ENCODE measurements at places on chromosomes 3 and 15.

- DNase-seq, result no peak
Measured at GRCh38 chr3:189076449-189076848, 95.3 kb upstream of the TPRG1 start.

- DNase-seq, result no peak
Measured at GRCh38 chr3:158911586-158911985, 109.7 kb downstream of the MFSD1 start.

DNA sequence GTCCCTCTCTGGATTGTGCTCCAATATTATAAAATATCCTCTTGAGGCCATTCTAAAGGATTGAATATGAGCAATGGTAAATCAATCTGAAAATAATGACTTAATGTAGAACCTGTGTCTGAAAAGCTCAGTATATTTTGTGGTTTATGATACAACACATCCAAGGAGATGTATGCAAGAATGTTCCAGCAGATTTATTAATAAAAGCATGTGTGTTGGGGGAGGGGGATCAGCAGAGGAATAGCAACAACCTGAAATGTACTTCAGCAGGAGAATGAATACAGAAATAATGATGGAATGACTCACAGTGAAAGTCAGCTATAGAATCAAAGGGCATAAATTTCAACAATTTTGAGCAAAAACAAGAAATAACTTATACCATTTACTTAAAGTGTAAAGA, 56.7 kb upstream of the NUDT16 start:
- DNase-seq, result no peak

DNA sequence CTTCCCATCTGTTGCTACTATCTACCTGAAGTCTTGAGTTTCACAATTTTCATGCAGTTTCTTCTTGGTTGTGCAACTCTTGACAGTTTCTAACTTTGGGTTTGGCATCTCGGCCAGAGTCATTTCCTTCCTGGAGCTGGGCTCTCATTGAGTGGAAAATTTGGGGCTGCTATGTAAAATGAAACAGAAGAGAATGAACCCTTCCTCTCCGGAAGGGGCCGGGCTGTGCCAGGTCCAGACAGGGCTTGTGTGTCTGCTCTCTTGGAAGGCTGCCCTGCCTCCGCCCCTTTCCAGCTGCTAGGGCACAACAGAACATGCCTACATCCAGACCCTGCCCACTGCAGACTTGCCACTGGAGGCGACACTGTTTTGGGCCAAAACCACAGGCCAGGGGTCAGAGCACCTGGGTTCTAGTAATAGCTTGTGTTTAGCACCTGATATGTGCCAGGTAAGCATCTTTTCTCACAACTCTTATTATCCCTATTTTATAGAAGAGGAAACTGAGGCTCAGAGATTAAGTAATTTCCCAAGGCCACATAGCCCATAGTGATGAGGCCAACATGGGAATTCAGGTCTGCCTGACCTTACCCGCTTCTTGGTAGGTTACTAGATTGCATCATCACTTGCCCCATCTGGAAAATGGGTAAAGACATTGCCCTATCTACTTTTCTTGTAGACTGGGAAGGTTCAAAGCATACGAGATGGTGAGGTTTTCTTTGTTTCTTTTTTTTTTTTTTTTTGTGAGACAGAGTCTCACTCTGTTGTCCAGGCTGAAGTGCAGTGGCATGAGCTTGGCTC, 25.0 kb downstream of the IRAK2 start:
- DNase-seq, result peak; percentile 93

GRCh38 chr3:196989721-196990262, 21.2 kb upstream of the PIGZ start:
- peak; percentile 52 for DNase-seq

DNA sequence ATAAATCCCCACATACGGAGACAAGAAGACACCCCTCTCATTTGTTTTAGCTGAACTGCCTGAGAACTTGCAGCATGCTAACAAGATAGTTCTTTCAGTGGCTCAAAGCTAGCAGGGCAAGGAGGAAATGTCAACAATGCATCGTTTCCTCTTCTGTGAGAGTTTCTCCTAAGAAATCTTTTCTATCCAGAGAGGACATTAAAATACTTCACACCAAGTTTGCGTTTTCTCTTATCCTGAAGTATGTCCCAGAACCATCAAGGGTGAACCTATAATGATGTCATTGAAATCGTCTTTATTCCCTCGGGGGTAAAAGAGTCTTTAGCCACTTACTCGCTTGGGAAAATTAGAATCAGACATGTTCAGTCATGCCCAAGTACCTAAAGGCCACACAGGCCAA, 541.7 kb upstream of the MDFIC2 start:
- no peak for DNase-seq

DNA sequence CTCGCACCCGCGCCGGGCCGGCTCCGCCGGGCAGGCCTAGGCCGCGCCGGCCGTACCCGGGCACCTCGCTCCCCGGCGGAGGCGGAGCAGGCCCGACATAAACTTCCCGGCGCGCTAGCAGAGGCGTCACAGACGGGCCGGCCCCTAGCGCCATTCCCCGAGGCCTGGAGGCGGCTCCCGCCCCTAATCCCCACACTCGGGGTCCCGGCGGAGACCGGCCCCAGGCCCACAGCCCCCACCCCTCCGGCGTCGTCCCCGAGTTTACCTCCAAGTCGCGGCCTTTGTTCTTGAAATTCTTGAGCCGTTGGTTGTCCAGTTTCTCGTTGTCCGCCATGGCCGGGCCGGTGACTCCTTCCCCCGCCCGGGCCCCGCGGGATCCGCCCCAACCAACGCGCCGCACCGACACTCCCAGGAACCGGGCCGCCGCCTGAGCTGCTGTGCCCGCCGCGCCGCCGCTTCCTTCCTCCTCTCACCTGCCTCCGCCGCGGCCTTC, 376 bp downstream of the KPNA4 start:
- peak; percentile 73 for DNase-seq

DNA sequence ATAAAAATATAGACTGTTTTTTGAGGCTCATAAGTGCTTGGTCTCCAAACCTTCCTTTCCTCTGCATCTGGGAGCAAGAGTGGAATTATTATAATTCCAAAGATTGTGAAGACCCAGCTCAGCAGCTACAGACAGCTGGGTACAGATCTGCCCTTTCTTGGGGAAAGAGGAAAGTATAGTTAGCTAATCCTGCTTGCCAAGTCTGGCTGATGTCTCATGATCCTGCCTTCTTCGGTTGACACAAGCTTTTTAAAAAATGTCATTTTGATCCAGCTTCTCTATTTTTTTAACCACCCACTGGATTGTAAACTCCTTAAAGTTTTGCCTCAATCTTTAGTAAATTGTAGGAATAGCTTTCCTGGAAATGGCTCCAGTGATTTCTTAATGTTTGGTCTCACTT, 181.1 kb downstream of the LRTM1 start:
- DNase-seq, result no peak

DNA sequence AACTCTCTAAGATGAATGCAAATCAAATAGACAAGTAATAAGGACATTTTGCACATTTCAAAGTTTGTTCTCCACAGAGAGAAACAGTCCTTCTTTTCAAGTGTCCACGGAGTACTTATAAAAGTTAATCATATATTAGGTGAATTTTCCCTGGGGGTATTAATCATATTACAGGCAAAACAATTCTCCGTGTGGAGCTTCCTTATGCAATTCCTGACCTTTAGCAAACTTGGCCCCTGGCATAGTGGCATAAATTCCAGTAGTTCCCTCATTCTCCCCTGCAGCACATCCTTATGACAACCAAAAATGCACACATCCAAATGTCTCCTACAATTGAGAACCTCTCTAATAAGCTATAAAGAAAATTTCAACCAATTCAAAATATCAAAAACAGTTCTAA, 34.4 kb downstream of the FSIP1 start:
- no peak for DNase-seq

GRCh38 chr15:92636908-92637481, 18.6 kb downstream of the FAM174B start:
- no peak for DNase-seq

DNA sequence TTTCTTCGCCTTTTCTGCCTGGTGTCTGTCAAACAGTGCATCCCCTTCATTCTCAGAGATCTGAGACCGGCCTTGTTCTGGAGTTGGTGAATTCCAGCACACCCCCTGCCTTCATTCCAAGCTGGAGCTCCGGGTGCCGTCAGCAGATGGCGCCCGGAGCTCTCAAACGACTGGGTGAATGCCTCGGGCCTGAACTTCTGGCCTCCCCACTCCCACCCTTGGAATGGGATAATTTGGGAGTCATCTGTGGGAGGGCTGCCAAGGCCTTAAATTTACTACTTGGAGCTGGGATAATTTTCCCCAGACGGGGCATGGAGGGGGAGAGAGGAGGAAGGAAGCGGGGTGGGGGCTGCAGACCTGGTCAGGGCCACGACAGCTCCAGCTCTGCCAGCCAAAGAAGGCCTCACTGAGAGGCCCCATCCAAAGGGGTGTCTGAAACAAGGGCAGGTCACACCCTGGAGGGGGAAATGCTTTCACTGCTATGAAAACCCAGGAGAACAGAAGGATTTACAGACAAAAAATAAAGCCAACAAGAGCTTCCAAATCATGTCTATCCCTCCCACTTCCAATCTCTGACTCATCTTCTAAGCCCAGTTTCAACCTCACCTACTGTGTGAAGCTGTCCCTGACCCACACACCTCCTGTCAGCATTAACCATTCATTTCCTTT, 187.9 kb downstream of the OPA1 start:
- no peak for DNase-seq

GRCh38 chr3:130739848-130740247, 6.8 kb downstream of the PIK3R4 start:
- DNase-seq, result no peak

DNA sequence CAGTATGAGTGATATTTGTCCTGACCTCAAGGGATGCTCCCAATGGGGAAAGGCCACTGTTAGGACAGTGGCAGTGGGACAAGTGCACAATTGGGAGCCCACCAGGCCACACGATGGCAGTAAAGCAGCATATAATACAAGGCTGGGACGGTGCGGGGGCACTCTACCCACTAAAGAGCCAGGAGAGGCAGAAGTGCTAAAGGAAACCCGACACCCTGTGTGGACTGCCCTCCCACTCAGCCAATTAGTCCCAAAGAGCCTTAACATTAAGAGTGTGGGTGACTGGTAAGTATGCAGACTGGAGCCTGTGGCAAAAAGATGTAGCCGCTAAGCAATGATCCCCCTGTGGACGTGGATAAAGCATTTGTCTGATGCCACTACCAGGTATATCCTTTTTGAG, 8.2 kb upstream of the ZNF589 start:
- no peak for DNase-seq

DNA sequence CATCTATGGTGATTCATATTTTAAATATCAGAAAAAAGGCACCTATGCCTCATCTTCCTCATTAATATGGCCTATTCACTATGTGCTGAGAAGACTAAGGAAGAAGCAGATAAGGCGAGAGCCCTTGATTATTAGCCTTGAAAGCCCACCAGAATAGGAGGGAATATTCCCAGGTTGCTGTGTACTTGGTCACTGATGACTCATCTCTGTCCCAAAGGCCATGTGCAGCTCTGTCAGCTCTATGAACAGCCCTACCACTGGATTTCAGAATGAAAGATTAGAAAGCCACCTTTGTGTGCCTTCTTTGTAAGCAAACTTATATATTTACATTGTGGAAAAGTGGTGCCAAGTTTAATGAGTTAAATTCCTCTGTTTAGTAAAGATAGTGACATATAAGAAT, 211.5 kb downstream of the NFKBIZ start:
- DNase-seq, result no peak

DNA sequence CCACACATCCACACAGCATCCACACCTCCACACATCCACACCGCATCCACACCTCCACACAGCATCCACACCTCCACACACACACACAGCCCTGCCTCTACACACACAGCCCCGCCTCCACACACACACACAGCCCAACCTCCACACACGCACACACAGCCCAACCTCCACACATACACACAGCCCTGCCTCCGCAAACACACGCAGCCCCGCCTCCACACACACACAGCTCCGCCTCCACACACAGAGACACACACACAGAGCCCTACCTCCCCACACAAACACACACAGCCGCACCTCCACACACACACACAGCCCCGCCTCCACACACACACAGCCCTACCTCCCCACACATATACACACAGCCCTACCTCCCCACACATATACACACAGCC, 4.7 kb downstream of the MESP1 start:
- no peak for DNase-seq

- no peak for DNase-seq
Measured at GRCh38 chr3:192212979-192213378, 514.4 kb downstream of the FGF12 start.

DNA sequence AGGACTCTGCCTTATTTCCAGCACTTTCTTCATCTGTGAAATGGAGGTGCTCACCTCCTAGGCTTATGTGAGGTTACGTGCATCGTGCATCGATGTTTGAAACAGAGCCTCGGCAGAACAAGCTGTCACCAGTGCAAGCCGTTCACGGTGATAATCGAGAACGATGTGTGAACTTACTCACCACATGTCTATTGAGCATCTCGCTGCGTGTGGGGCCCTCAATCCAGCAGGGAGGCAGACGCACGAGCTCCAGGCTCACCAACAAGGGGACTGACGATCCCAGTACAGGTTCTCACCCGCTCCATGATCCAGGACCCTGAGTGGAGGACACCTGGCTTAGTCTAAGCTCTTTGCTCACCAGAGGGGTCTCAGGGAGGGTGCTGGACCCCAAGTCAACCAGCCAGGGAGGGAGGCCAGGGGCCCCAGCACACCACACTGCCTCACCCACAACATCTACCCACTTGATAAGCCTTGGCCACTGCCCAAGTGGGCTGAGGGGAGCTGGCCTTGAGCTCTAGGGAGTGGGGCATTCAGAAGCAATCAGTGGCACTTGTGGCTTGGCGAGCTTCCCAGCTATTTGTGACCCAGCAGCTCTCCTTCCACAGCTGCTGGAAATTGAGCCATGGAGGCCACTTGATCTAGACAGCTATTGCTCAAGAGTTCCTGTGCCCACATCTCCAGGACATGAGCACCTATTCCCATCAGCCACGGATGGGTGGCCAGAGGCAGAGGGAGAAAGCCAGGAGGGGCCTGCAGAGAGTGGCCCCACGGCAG, 34.4 kb upstream of the SLC6A1 start:
- no peak for DNase-seq

DNA sequence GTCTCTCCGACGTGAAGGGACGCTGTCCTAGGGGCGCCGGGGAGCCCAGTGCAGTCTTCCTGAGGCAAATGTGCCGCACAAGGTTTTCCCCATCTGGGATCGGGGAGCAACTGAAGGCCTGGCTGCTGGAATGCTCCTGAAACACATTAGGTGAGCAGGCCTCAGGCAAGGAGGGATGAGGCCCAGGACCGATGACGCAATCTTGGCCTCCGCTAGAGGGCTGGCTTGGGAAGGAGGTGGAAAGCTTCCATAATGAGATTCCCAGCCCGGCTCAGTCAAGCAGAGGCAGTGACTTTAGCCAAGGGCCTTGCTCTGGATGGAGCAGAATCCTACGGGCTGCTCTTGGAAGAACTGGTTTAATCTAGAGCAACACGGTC, 50.8 kb downstream of the CPN2 start:
- no peak for DNase-seq

Measured in natural killer cell treated with Interleukin-12 subunit alpha and Interleukin-12 subunit beta and Interleukin-15 and Interleukin-18, amount 100 ng/mL, for 72 hours (primary cell).